ENCODE measurements at places on chromosomes 13 and 19. TPM values are rescaled to one million over a fixed set of nuclear protein-coding genes. Genes with fewer than 3 reads are reported as not detected.

C19orf73 gene
- polyA plus RNA-seq = 1.4 TPM

RFPL4AL1 gene
- not detected for polyA plus RNA-seq

KIR2DL4 gene
- polyA plus RNA-seq = not detected

SLC46A3 gene
- 2.6 TPM for polyA plus RNA-seq

YJEFN3 gene
- polyA plus RNA-seq = 12.4 TPM

NLRP5 gene
- polyA plus RNA-seq = not detected

ZNF626 gene
- 27.9 TPM for polyA plus RNA-seq

TNFAIP8L1 gene
- polyA plus RNA-seq = 15.1 TPM

IGFL2 gene
- polyA plus RNA-seq = not detected

PDE4A gene
- 2.0 TPM for polyA plus RNA-seq

- no peak for DNase-seq
Observed at GRCh38 chr13:31827707-31828106, 88.4 kb downstream of the RXFP2 start.

- no peak for DNase-seq
Observed at GRCh38 chr19:51123381-51123800, 1.3 kb upstream of the SIGLEC9 start.

DNA sequence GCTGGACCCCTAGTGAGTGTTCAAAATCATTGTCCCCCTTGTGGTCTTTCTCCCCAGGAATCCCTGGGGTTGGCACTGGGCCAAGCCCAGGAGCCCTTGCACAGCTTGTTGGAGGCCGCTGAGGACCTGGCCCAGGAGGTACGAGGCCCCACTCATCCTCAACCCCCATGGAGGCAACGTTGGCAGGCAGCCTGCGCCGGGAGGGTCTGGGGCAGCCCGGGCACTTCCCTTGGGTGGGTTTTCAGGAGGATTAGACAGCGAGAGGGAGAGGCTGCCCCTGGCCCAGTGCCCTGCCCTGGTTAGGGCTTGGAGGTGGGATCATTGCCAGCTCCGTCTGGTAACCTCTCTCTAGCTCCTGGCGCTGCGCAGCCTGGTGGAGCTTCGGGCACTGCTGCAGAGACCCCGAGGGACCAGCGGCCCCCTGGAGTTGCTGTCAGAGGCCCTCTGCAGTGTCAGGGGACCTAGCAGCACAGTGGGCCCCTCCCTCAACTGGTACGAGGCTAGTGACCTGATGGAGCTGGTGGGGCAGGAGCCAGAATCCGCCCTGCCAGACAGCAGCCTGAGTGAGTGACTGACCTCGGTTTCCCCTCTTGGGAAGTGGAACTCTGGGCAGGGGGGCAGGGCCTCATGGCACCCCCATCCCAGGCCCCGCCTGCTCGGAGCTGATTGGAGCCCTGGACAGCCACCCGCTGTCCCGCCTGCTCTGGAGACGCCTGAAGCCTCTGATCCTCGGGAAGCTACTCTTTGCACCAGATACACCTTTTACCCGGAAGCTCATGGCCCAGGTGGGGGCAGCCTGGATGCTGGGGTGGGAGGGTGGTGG lies 3.0 kb downstream of the ABCA7 start:
- DNase-seq = no peak

DNA sequence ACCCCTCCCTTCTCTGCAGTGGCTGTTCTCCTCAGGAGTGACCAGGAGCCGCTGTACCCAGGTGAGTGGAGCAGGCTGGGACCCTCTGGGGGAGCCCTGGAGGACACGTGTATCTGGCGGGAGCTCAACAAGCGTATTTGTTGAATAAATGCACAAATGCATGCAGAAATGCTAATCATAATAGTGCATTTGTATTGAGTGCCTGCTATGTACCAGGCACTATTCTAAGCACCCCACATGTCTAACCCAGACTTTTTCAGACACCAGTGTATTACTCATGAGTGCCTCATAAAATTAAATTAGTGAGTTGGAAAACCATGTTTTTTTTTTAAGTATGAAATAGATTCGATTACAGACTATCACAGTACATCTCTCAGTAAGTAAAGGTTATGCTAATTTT lies 7.9 kb downstream of the HPN start:
- DNase-seq = no peak

DNA sequence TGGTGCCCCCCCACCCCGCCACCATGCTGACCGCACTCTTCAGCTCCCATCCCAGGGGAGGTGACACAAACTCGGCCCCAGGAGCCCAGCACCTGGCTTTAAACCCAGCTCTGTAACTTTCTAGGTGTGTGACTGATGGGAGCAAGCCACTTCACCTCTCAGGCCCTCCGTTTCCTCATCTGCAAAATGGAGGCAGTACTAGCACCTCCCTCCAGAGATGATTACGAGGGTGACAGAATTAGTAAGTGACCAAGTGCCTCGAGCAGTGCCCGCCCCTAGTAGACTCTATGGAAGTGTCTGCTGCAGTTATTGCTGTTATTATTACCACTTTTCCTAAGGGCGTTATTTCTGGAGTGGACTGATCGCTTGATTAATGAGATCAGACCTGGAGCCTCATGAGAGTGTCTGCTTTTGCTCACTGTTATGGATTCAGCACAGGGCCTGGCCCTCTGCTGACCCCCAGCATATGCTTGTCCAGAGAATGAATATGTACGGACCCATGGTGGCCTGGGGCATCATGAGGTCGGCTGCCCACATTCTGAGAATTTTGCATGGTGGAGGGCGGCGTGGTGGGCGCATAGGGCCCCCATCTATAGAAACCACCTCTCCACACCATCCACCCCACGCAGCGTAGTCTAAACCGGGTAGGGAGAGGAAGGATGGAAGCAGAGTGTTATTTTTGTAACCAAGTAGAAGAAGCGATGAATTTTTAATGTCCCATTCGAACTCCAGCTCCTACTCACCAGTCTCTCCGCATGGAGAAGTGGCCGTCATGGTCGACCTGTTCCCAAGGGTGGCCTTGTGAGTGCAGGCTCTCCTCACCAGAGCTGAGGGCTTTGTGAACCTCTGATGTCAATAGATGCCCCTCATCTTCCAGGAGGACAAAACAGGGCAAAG lies 48.2 kb downstream of the CAPN12 start:
- no peak for DNase-seq

GRCh38 chr13:110290826-110291225 lies 16.1 kb downstream of the COL4A1 start:
- no peak for DNase-seq

DNA sequence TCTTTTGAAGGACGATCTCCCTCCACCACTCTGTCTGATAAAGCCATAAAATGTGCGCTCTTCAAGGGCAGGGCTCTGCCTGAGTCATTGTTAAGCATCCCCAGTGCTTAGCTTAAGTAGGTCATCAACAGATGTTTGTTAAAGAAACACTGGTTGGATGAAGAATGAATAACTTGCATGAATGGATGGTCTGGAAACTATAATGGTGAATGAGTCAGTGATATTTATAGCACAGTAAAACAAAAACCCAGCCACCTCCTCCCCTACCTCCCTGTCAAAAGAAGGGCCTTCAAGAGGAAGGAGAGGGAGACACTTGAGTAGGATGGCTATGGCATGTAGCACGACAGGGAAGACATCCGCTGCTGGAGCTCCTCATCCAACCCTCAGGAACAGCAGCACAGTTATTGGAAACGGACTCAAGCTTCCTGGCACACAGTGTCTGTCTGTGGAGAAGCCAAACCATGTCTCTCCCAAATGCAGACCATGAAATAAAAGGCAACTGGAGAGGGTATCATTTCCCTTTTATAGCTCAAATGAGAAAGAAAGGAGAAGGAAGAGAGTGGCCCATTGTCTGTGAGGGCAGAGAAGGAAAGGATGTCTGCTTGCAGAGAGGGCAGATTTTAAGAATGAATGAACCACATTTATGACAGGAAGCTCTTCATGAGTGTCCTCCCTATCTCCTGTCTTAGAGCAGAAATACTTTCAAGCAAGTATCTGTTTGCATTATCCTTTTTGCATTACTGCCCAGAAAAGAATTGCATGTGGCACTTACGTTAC lies 183.5 kb upstream of the UBL3 start:
- no peak for DNase-seq

GRCh38 chr19:54191011-54191810 lies at the start of gene TSEN34:
Gene TSEN34, plus strand, starts transcription at chr19:54191308. Its CDS starts 57 bp downstream, at chr19:54191365.
- DNase-seq = peak; percentile 90

- no peak for DNase-seq
Observed at GRCh38 chr13:33176526-33176925, 109.0 kb downstream of the STARD13 start.

GRCh38 chr13:20168396-20168795 lies 7.5 kb upstream of the GJA3 start:
- no peak for DNase-seq

DNA sequence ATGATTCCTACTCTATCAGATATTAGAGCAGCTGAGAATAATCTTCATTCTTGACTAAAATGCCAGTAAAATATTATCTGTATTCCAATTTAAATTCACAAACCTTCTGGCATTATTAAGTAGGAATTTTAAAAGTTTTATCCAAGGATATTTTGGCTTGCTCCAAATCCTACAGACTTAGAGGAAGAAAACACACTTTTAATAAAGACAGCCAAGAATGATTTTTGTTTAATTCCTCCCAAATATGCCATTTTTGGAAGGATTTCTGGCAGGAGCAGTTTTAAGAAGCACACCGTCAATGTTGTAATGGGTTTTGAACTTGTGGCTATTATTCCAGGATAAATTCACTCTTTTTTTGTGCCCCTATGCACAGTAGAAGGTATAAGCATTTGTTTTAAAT lies 355.1 kb downstream of the SLITRK5 start:
- no peak for DNase-seq

DNA sequence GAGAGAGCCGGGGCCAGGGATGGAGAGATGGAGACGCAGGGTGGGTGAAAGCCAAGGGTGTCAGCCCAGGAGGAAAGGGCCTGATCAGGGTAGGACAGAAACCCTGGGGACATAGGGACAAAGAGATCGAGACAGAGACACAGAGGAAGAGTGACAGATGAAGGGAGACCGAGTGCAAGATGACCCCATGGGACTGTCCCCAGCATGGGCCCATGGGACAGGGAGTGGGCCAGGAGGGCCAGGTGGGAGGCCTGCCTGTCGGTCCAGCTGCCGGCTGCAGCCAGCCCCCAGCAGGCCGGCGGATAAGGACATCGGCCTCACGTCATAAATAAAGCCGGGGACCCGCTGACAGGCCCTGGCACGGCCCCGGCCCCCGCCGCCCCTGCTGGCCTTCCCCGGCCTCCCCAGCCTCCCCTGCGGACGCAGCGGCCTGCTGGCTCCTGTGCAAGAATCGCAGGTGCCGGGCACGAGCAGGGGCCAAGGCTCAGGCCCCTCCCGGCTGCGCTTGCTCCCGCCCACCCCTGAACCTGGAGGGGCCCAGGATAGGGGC lies 6.3 kb downstream of the REX1BD start:
- no peak for DNase-seq

GRCh38 chr13:112141643-112142400 lies 74.9 kb downstream of the SOX1 start:
- DNase-seq = no peak
